ENCODE measurements at places on chromosomes 13 and 19. TPM values are rescaled to one million over a fixed set of nuclear protein-coding genes. Genes with fewer than 3 reads are reported as not detected.

RFPL4A gene
- total RNA-seq, result 2.3 TPM

NLRP9 gene
- total RNA-seq, result not detected

PSG7 gene
- not detected for total RNA-seq

ZNF234 gene
- total RNA-seq, result 6.0 TPM

C5AR1 gene
- total RNA-seq, result not detected

SIGLEC8 gene
- not detected for total RNA-seq

PLIN4 gene
- 3.3 TPM for total RNA-seq

ZNF625 gene
- total RNA-seq, result 6.8 TPM

All from bladder microvascular endothelial cell (primary cell).